CD8-positive, alpha-beta T cell (primary cell): ENCODE measurements at places on chromosomes 11 and 22. TPM values are rescaled to one million over a fixed set of nuclear protein-coding genes. Genes with fewer than 3 reads are reported as not detected.

The CRYAB gene
- total RNA-seq: not detected

- no peak for DNase-seq
Measured at GRCh38 chr11:61881397-61881796, 9.9 kb downstream of the FADS3 start.

DNA sequence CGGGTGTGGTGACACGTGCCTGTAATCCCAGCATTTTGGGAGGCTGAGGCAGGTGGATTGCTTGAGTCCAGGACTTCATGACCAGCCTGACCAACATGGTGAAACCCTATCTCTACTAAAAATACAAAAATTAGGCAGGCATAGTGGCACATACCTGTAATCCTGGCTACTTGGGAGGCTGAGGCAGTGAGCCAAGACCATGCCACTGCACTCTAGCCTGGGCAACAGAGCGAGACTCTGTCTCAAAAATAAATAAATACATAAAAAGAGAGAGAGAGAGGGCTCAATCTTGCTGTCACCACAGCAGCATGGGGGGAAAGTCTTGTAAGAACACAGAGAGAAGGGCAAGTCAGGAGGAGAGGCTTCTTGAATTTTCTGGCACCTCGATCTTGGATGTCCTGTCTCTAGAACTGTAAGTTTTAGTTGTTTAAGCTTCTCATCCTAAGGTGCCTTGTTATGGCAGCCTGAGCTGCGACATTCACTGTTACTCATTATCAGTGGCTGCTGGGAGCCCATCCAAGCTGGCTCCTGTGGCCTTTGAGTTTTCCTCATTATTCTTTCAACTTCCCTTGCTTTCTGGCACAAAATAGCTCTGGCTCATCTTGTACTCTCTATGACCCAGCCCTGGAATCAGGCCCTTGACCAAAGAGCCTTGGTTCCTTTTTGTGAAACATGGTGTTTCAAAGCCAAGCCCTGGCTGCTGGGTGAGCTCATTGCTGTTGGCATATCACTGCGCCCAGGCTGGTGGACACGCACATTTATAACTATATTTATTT lies 8.0 kb upstream of the PSMC3 start:
- no peak for DNase-seq

- DNase-seq: no peak
Measured at GRCh38 chr11:81007046-81007445, 1566.2 kb upstream of the TENM4 start.

GRCh38 chr11:47383071-47383470 lies 4.7 kb upstream of the SPI1 start:
- no peak for DNase-seq

GRCh38 chr11:93032580-93032979 lies 63.1 kb downstream of the MTNR1B start:
- no peak for DNase-seq

- DNase-seq: no peak
Measured at GRCh38 chr11:112554586-112554985, 293.9 kb upstream of the PLET1 start.

DNA sequence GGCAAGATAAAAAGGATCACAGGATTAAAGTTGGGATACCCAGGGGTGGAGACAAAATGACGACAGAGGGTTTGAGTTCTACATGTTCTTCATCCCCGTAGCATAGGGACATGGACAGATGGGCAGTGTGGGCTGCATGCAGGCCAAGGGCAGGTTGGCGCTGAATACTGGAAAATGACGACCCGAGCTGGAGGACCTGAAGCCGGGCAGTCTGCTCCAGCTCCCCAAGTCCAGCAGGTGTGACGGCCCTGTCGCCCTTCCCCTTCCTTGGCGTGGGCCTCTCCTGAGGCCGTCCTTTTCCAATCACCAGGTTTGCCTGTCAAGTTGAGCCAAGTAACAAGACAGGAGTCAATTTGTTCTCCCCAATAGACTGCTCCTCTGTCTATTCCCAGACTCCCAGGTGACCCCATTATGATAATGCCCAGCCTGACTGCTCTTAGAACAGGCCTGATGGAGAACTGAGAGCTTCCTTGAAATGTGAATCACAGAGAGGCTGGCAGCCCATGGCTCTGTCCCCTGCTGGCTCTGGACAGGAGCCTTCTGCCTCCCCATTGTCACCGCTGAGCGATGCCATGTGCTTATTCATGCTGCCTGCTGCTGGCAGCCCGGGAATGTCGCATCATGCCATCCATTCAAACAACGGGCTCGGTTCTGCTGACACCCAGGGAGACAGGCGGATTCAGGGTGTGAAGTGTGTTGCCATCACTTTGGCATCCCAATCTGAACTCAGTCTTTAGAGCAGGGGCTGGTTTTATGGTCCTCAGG lies 392.1 kb downstream of the NTM start:
- no peak for DNase-seq
